ENCODE measurements at places on chromosomes 3 and 15.

- no peak for DNase-seq
Observed at GRCh38 chr3:191775451-191776233, 314.7 kb downstream of the PYDC2 start.

- DNase-seq: no peak
Observed at GRCh38 chr3:191087391-191087790, 111.7 kb upstream of the OSTN start.

GRCh38 chr15:94671858-94672532 lies 440.6 kb downstream of the MCTP2 start:
- no peak for DNase-seq

- DNase-seq: no peak
Observed at GRCh38 chr3:105801397-105801796, 67.4 kb downstream of the CBLB start.

- no peak for DNase-seq
Observed at GRCh38 chr3:171145798-171146197, 119.3 kb upstream of the SLC2A2 start.

DNA sequence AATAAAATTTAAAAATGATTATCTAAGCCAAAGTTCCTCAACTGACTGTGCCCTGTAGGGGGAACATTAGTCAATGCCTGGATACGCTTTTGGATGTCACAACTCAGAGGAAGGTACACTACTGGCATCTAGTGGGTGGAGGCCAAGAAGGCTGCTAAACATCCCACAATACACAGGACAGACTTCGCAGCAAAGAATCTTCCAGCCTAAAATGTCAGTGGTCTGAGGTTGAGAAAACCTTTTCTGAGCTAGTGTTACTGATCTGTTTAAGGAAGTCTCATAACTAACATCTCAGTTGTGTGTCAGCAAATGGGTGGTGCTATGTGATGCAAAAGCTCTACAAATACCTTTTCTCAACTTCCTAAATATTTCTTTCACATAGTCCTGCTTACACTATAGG lies 20.9 kb upstream of the LDHAL6B start:
- DNase-seq: no peak

DNA sequence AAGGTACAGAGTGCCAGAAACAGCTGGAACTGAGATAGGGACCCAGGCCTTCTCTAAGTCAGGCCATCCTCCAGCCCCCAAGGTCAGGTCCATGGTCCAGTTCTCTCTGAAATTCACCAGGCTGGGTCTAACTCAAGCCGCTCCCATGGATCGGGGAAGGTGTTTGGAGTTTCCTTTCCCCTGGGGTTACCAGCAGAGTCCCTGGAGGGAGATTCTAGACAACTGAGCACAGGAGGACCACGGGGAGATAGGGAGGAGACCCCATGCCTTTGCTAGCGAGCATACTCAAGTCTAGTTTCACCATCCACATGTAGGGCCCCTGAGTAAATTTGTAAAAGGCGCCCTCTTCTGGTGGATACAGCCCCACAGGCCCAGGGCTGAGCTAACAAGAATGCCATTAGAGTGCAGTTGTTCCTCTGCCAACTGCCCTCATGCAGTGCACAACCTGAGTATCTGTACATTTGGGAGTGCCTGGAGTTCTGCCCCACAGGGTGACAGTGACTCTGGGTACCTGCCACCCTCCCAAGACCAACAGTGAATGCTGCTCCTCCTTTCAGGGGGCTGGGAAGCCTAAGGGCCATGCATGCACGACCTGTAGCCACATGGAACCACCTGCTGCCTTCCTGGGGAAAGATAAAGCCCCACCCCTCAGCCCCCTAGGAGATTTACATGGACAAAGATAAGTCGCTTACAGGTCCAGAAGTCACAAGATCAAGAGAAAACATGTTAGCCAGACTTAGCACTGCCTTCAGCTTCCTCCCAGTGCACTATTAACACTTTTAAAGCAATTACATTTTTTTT lies 89.0 kb downstream of the IQSEC1 start:
- no peak for DNase-seq

- DNase-seq: no peak
Observed at GRCh38 chr15:83474578-83474977, 27.4 kb downstream of the SH3GL3 start.

DNA sequence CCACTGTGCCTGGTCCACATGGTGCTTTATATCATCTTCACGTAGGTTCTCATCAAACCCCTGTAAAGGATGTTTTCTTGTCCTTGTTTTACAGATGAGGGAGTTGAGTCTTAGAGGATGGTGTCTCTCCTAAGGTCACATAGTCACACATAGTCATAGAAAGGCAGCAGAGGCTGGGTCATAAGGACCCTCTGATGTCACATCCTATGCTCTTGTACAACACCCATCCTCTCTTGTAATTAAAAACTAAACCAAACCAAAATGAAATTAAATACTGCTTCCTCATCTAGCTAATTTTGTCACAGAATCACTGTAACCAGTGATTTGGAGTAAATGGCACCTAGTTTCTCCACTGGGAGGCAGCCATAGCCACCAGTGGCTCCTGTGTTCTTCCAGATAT lies 21.8 kb upstream of the ATP1B3 start:
- DNase-seq: no peak
